ENCODE measurements at places on chromosomes 13 and 19.
A peak's percentile ranks its signal among the peaks of the same experiment; 100 is the strongest.

DNA sequence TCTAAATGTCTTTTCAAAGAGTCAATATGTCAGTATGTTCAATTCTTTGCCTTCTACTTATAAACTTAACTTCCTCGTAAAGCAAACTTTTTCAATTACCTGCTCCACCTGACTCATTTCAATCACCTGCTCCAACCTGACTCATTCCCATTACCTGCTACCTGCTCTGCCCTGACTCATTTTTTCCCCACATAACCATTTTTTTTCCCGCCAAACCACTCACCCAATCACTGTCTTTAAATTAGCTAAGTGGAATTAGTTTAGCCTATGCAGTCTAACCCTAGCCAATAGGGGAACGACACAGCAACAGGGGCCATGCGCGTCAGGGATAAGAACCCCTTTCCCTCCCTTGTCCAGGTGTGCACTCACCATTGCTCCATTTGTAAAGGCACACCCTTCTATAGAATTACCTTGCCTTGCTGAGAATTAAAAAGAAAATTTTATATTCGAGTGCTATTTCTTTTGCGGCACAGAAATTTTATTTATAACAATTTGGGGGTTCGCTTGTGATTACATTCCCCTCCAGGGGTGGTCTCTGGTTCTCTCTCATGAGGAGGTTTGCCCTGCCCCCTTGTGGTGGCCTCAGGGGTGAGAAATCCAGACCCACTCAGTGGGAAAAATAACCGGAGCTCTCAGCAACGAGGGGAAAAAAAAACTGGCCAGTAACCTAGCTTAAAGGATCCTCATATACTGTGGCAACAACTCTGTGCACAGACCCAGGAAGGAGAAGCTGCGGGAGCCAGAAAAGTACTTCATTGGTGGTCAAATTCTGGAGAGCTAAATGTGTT, 193.1 kb downstream of the ZNF486 start:
- H3K4me3 ChIP-seq: no peak overlapping the region
- H3K4me1 ChIP-seq: peaks cover 2% of the 10 kb centered on the region
- H3K27ac ChIP-seq: no peak overlapping the region
- peaks cover 3% of the 10 kb centered on the region for H3K36me3 ChIP-seq

DNA sequence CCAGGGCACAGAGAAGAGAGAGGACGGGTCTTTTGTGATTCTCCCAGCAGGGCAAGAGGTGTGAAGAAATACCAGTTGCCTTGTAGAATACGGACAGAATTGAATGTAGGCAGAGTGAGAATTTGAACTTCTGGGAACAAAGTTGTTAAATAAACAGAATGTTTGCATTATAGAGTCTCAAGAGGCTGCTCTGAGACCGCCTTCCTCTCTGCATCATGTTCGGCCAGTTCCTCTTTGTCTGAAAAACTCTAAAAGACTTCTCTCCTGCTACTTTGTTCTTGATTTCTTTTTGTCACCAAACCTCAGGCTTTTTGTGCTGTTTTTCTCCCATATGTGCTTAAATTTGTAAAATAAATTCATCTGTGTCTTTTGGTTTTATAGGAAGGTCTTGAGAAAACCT, 256.4 kb downstream of the DLEU7 start:
- no peaks in the 10 kb centered on the region for H3K27me3 ChIP-seq
- DNase-seq: no peak
- H3K4me1 ChIP-seq: peaks cover 12% of the 10 kb centered on the region
- no peak overlapping the region for H3K4me3 ChIP-seq
- H3K36me3 ChIP-seq: no peaks in the 10 kb centered on the region
- H3K27ac ChIP-seq: no peak overlapping the region

GRCh38 chr13:102399791-102400674, 1.8 kb downstream of the FGF14 start:
- peaks cover 2% of the 10 kb centered on the region for H3K36me3 ChIP-seq
- H3K27me3 ChIP-seq: peaks cover 59% of the 10 kb centered on the region
- DNase-seq: peak; percentile 14
- H3K4me3 ChIP-seq: peak overlapping the region; percentile 55
- H3K4me1 ChIP-seq: peaks cover 28% of the 10 kb centered on the region

- H3K4me1 ChIP-seq: peaks cover 39% of the 10 kb centered on the region
- H3K27ac ChIP-seq: no peak overlapping the region
- no peak for DNase-seq
- no peaks in the 10 kb centered on the region for H3K27me3 ChIP-seq
Observed at GRCh38 chr13:39960191-39960590, 304.7 kb downstream of the COG6 start.

DNA sequence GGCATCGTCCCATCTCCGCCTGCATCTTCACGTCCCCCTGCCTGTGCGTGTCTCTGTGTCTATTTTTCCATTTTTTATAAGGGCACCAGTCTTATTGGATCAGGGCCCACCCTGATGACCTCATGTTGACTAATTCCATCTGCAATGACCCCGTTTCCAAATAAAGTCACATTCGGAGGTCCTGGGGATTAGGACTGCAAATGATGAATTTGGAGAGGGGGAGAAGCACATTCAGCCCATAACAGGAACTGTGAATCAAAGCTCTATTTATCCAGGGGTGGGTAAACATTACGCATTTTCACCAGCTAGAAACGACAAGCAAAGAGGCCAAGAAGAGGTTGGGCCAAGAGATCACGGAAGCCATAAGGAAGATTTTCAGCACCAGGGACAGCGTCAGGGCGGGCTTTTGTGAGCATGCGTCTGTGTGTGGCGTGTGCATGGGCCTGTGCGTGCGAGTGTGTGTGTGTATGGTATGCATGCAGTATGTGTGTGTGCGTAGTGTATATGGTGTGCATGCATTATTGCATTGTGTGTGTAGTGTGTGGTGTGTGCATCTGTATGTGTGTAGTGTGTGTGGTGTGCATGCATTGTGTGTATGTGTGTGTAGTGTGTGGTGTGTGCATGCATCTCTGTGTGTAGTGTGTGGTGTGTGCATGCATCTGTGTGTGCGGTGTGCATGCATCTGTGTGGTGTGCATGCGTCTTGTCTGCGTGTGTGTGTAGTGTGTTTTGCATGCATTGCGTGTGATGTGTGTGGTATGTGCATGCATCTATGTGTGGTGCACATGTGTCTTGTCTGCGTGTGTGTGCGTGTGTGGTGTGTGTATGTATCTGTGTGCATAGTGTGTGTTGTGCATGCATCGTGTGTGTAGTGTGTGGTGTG, 19.6 kb downstream of the CELF5 start:
- DNase-seq: peak; percentile 59
- H3K36me3 ChIP-seq: no peaks in the 10 kb centered on the region
- peaks cover 3% of the 10 kb centered on the region for H3K27me3 ChIP-seq
- H3K4me3 ChIP-seq: no peak overlapping the region
- H3K4me1 ChIP-seq: no peaks in the 10 kb centered on the region
- no peak overlapping the region for H3K27ac ChIP-seq

DNA sequence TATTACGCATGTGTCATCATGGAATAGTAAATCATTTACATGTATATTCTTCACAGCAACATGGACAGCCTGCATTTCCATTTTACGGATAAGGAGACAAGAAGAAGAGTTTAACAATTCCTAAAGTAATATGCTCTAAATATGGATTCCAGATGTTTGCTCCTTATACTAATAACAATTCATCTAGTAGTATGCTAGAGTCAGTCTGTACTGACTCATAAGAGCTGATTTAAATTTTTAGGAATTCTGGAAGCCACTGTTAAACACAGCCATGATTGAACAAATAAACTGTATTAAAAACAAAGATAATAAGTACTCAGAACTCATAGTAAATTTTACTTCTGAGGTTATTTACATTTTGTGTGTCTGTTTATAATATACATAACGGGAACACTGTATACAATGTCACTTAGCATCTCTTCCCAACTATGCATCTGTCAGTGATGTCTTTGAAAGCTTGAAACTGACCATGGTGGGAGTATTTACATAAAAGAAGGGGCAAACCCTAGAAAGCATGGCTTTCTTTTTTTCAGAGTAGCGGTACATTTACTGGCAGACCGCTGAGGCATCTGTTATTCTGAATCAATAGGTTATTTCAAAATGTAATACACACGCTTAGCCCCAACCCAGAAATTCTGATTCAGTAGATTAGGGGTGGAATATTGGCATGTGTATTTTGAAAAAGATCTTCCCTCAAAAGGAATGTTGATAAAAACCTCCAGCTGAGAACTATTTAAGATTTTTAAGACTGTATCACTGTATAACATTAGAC, 12.9 kb downstream of the ZC3H13 start:
- no peak for DNase-seq
- H3K4me1 ChIP-seq: no peaks in the 10 kb centered on the region
- peaks cover 41% of the 10 kb centered on the region for H3K36me3 ChIP-seq
- H3K27me3 ChIP-seq: no peaks in the 10 kb centered on the region
- H3K27ac ChIP-seq: no peak overlapping the region
- no peak overlapping the region for H3K4me3 ChIP-seq

DNA sequence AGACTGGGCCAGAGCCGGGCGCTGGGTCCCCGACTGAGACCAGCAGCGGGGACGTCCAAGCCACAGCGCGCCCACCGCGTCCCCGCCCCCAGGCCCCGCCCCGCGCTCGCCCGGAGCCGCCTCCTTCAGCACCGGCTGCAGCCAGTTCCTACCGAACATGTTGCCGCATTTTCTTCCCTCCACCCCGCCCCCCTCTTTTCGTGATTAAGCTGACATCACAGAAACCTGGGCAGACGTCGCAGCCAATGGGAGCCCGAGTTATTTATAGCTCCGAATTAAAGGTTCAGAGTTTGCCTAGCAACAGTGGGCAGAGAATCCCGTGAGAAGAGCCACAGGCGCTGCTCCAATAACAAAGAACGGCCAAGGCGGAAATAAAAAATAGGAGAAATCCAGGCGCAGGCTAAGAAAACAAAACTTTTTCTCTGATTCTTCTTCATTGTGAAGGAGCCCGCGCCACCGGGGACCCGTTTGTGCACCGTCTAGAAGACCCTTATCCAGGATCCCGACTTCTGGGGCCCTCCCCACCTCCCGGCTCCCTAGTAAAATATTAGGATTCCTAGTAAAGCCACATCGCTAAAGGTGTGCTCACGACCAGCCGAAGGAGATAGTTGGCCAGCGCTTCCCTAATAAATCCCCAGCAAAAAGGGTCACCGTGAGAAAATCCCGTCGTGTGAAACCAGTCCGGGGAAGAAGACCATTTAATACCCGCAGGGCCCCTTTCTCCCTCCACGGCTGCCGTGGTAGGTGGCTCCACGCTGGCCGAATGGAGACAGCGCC, 61.7 kb downstream of the SERP2 start:
- peak overlapping the region; percentile 70 for H3K27ac ChIP-seq
- DNase-seq: peak; percentile 87
- peaks cover 12% of the 10 kb centered on the region for H3K27me3 ChIP-seq
- H3K4me3 ChIP-seq: peak overlapping the region; percentile 77

DNA sequence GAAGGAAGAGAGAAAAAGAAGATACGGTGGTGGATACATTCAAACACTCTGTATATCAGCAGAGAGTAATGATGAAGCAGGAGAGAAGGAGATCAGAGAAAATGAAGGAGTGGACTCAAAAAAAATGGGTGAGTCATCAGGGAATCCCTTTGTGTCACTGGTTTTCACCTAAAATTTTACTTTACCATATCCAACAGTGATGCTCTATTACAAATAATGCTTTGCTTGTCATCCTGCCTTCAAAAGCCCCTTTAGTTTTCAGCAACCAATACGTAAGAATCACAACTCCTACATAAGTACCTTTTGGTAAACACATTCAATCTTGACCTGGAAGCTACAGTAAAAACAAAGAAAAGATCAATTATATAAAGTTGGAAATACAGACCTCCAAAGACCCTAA, 88.8 kb downstream of the ENOX1 start:
- peak overlapping the region; percentile 73 for H3K27ac ChIP-seq
- H3K4me3 ChIP-seq: no peak overlapping the region
- H3K36me3 ChIP-seq: no peaks in the 10 kb centered on the region
- peaks cover 14% of the 10 kb centered on the region for H3K27me3 ChIP-seq
